ENCODE measurements at places on chromosomes 7 and 10.

- no peak for DNase-seq
These were observed 4.5 kb upstream of the GPRIN2 start for GRCh38 chr10:46560952-46561351.

GRCh38 chr10:21700474-21700873 is 166.4 kb downstream of the MLLT10 start:
- no peak for DNase-seq

DNA sequence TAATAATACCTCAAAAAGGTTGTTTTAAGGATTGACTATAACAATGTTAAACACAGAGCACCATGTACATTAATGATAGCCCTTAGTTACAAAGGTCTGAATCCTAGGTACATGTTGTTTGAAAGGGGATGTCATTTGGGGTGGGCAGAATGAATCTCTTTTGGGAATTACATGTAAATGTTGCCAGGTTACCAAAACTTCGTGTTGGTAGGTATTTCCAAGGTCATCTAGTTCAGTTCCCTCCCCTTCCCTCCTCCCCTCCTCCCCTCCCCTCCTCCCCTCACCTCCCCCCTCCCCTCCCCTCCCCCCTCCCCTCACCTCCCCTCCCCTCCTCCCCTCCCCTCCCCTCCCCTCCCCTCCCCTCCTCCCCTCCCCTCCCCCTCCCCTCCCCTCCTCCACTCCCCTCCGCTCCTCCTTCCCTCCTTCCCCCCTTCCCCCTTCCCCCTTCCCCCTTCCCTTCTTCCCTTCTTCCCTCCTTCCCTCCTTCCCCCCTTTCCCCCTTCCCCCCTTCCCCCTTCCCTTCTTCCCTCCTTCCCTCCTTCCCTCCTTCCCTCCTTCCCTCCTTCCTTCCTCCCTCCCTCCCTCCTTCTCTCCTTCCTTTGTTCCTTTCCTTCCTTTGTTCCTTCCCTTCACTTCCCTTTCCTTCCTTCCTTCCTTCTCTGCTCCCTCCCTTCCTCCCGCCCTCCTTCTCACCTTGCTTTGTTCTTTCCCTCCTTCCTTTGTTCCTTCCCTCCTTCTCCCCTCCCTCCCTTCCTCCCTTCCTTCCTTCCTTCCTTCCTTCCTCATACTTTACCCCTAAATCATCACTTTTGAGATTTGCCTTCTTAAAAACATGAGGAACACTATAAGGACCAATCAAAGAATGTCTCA is 8.1 kb downstream of the VTI1A start:
- no peak for DNase-seq

- DNase-seq, result no peak
These were observed 120.3 kb upstream of the GLCCI1 start for GRCh38 chr7:7848246-7848645.

GRCh38 chr7:94056796-94057207 is 52.6 kb upstream of the BET1 start:
- peak; percentile 82 for DNase-seq

GRCh38 chr7:82080254-82080927 is 310.5 kb upstream of the HGF start:
- no peak for DNase-seq

GRCh38 chr10:90983914-90984549 is 63.1 kb upstream of the ANKRD1 start:
- DNase-seq, result no peak

GRCh38 chr7:682810-683209 is 43.7 kb upstream of the DNAAF5 start:
- DNase-seq, result no peak

- DNase-seq, result peak; percentile 41
These were observed 56.0 kb upstream of the BTRC start for GRCh38 chr10:101297901-101298486.

- peak; percentile 88 for DNase-seq
These were observed 35.5 kb downstream of the SEMA3C start for GRCh38 chr7:80883154-80884025.

- DNase-seq, result no peak
These were observed 170.0 kb upstream of the MKLN1 start for GRCh38 chr7:131157530-131158243.

DNA sequence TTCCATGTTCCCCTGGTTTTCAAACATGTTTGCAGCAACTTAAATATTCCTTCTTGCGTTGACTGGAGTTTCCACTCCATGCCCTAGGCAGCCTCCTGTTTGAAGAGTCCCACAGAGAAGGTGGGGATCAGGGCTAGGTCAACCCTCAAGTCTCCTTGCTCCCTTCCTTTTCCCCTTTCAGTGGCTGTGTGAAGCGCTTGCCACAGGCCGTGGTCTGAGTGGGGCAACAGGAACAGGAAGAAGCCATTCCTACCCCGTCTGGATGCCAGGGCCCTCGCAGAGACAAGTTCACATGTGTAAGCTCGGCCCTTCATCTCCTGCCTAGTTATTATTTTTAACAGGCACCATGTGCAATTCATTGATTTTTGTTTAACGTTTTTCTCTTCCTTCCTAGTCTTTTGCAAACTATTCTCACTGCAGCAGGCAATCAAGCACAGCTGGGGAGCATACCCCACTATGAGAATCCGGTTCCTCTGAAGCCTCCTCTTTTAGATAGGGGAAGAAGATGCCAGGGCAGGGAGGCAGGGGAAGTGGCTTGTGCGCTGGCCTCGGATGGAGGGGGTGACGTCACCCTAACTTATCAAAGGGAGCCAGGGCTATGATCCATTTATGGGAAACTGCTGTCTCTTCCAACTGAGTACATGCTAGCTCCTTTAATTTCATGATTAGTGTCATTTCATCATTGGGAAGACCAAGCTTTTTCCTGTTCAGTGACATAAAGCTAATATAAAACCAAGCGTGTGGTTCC is 64.2 kb downstream of the PRLHR start:
- no peak for DNase-seq

DNA sequence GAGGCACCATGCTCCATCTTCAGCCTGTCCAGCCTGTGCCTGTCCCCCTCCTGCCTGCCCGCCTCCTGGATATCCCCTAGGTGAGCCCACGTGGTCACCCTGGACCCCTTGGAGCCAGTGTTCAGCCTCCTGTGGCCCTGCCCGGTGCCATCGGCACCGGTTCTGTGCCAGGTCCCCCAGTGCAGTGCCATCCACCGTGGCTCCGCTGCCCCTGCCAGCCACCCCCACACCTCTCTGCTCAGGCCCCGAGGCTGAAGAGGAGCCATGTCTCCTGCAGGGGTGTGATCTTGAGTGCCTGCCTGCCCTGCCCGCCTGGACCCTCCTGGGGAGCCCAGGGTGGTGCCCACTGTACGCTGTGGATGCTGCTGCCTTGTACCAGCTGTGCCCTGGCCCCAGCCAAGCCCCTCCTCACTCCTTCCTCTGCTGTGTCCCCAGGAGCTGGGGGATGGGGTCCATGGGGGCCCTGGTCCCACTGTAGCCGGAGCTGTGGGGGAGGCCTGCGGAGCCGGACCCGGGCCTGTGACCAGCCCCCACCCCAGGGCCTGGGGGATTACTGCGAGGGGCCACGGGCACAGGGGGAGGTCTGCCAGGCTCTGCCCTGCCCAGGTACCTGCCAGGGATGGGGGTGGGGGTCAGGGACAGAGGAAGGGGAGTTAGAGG is 26.2 kb upstream of the ZNF862 start:
- DNase-seq, result no peak

DNA sequence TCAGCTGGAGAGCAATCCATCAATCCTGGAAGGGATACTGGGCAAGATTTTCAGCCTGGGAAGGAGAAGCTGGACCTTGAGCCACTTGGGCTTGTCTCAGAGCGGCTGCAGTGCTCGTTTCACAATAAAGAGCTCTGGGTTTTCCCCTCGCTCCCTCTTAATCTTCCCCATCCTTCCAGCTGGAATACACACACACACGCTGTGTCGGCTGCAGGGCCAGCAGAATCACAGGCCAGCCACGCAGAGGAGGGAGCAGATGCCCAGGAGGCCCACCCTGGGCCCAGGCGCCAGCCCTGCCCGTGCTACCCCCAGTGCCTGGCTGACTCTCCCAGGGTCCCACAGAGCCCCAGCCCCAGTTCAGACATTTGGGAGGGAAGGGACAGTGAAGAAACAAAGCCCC is 255.1 kb downstream of the TNS3 start:
- DNase-seq, result no peak

GRCh38 chr10:62503872-62504271 is 129.7 kb downstream of the ZNF365 start:
- DNase-seq, result no peak

- no peak for DNase-seq
These were observed 13.6 kb upstream of the SMC3 start for GRCh38 chr10:110553905-110554304.

- no peak for DNase-seq
These were observed 146.5 kb downstream of the HGF start for GRCh38 chr7:81623251-81623855.

- DNase-seq, result no peak
These were observed 394.1 kb upstream of the PHF14 start for GRCh38 chr7:10579561-10579960.

GRCh38 chr7:84675633-84676034 is 481.0 kb upstream of the SEMA3A start:
- DNase-seq, result peak; percentile 86

GRCh38 chr7:98252425-98253054 is 508 bp upstream of the TECPR1 start:
- DNase-seq, result no peak

DNA sequence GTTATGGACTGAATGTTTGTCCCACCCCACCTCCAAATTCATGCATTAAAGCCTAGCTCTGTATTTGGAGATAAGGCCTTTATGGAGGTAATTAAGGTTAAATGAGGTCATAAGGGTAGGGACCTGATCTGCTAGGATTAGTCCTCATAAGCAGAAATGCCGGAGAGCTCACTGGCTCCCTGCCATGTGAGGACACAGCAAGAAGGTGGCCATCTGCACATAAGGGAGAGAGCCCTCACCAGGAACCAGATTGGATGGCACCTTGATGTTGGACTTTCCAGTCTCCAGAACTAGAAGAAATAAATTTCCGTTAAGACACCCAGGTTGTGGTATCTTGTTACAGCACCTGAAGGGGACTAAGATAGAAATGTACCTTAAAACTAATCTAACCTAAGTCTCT is 816.1 kb upstream of the C7orf33 start:
- no peak for DNase-seq

GRCh38 chr7:103893350-103893749 is 96.1 kb downstream of the RELN start:
- no peak for DNase-seq

DNA sequence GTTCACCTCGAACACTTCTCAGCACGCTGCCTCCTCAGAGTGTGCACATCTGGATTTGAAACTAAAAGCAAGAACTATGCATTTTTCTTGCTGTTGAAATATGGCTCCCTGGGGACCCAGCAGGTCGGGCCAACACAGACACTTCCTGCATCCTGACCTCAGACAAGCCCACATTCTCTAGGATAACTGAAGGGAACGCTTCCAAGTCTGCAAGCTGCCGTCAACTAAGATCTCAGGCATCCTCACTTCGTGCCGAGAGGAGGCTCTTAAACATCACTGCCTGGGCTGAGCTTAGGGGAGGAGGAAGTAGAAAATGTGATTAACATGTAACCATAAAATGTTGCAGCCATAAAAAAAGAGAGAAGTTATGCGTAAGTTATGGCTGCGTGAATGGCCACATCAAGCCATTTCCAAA is 65.5 kb downstream of the PYROXD2 start:
- no peak for DNase-seq

DNA sequence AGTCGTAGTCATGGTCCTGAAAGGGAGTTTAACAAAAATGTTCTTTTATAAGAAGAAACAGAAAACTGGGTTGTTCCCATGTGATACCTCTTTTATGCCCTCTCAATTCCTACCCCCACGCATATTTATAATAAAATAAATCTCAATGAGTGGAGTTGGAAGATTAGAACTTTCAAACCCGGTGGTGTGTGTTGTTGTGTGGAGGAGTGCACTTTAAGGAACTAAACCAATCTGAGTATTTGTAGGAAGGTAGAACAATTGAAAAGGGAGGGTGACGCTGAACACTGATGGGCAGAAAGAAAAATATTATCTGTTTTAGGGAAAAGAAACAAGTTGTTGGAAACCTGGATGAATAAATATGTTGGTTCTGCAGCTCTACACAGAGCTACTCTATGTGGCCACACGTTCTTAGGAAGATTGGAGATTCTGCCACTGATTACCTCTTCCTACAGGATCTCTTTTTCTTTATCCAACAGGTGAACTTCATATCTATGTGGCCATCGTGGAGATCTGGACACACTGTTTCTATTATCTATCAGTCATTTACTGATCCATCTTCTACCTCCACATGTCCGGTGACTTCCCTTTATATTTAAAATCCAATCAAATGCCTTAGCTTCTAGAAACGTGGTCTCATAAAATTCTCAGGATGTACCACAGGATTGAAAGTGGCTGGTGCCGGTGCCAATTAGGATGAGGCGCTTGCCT is 13.1 kb upstream of the GATA3 start:
- no peak for DNase-seq

GRCh38 chr10:101570428-101571270 is 17.4 kb downstream of the POLL start:
- DNase-seq, result no peak

DNA sequence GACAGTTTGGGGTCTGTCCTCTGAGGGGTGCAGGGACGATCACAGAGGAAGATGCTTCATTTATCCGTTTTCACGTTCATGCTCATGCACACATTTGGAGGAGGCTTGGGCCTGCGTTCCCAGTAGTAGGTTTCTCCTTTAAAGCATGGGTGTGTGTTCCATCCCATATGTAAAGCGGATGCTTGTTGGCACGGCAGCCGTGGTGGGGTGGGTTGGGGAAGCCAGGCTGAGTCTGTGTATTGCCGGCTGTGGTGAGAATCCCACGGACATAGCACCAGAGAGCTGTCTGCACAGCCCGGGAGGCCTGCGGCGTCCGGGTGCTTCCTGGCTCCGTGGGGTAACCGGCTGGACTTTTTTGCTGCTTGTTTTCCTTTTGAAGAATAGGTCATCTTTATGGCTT is 440 bp downstream of the JAKMIP3 start:
- DNase-seq, result no peak

- DNase-seq, result no peak
These were observed 61.2 kb downstream of the OAT start for GRCh38 chr10:124357561-124357885.

DNA sequence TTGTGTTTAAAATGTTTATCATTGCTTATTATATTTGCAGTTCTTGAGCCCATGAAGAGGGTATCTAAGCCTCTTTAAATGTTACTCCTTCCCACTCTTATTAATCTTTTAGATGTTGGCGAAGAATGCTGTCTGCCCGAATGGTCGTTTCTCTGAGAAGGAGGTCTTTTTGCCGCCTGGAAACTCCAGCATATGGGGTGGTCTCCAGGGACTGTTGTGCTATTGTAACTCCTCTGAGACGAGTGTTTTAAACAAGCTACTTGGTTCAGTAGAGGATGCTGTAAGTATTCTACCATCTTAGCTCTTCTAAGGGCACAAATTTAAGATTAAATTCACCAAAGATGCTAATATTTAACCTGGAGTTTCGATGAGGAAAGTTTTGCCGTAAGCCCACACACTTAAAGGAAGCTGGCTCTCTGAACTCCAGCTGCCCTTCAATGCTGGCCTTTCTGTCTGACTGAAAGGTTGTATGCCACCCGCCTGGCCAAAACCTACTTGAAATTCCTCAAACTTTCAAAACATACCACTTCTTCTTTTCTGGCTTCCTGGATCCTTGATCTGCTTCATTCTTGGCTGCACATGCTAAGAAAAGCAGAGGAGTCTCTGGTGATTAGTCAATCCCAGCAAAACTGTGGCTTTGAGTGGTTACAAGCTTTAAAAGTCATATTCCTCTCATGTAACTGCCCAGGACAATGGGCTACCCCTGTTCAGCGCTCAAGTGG is 74.7 kb downstream of the ABCA13 start:
- no peak for DNase-seq
